T-helper 2 cell treated with Interferon-gamma antibody and Interleukin-4, amounts not matched to agents 5 μg/mL and 100 μg/mL, for 36 hours (primary cell): ENCODE measurements at places on chromosomes 1 and 21.
A peak's percentile ranks its signal among the peaks of the same experiment; 100 is the strongest.

- peaks cover 53% of the 10 kb centered on the region for H3K36me3 ChIP-seq
- no peak overlapping the region for H3K27ac ChIP-seq
- no peak for DNase-seq
Measured at GRCh38 chr1:119732465-119733168, 20.9 kb downstream of the PHGDH start.

DNA sequence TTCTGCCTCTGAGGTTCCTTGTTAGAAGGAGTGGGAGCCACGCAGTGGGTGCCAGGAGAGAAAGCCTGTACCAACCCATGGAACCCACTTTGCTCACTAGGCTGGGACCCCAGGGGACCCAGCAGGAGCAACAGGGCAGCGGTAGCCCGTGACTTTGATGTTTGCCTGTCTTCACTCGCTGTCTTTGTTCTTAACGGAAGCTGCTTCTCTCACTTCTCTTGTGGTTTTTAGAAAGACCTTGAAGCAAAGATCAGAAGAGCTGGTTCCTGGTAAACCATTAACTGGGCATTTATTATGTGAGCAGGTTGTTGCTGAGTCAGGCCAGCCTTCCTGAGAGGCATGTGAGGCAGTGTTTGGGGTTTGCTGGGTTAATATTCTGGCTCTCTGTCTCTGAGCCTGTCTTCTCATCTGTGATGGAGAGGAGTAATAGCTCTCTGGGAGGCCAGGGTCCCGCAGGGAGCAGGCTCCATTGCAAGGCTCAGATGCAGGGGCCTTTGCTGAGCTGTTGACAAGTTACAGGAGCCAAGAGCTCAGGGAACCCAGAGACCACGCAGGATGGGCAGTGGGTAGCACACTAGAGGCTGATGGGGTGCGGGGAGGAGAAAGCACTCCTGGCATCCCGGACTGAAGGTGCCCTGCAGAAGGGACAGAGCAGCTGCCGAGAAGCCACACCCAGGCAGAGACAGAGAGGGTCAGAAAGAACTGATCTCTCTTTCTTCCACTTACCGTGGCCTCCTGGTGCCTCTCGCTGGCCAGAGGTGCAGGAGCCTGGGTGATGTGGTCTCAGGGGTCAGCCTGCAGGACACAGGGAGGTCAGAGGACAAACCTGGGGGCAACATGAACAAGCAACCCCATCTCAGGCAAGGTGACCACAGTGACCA lies 367.5 kb upstream of the C1orf174 start:
- H3K27ac ChIP-seq: no peak overlapping the region
- H3K27me3 ChIP-seq: no peaks in the 10 kb centered on the region
- peaks cover 6% of the 10 kb centered on the region for H3K4me1 ChIP-seq

DNA sequence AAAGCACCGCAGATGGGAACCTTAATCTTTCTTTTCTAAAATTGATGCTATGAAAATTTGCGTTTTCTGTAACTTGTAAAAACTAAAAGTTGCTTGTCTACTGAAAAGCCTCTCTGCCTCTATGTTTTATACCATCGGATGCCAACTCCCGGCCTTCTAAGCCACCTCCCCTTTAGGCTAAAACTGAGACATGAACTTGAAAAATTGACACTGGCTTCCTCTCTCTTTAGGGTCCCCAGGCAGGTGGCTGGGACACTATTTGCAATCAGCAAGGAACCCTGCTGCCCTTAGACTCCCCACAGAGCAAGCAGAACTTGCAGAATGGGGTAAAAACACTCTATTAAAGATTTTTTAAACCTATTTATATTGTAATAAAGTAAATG lies 151.1 kb upstream of the CAMK1G start:
- no peak overlapping the region for H3K4me3 ChIP-seq
- H3K27ac ChIP-seq: no peak overlapping the region
- no peaks in the 10 kb centered on the region for H3K4me1 ChIP-seq
- no peaks in the 10 kb centered on the region for H3K36me3 ChIP-seq
- H3K27me3 ChIP-seq: peaks cover 7% of the 10 kb centered on the region
- no peak for DNase-seq

DNA sequence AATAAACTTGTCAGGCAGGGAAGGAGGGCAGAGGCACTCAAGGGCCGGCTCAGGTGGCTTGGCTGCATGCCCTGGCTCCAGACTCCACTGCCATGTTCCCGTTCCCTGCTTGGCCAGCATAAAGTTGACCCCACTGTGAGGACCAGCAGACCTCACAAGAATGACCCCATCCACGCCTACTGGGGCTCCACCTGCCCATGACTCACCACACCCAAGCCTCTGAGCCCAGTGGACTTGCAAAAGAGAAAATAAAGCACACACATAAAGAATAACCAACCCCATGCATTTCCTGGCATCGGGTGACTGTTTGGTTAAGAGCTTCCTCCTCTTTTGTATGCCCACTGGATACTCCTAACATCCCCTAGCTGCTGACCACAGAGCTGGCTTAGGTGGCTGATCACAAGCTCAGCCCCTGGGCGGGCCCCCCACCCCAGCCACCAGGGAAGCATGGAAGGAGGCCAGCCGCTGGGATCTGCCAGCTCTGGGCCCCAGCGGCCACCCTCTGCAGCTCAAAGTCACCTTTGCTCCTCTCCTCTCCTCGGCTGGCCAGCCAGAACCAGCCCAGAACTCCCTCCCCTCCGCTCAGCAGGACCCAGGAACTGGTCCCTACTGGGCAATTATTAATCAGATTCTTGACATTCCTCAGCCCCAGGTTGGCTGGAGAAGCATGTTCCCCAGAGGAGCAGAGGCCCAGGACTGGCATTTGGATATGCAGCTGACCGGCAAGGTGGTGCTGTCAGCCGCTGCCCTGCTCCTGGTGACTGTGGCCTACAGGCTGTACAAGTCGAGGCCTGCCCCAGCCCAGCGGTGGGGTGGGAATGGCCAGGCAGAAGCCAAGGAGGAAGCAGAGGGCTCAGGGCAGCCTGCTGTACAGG lies at the start of gene KLHDC7A:
Gene KLHDC7A (plus strand): TSS at position 616 of the 875 bp plus-strand sequence. CDS start 52 bp downstream, at position 668.
- peaks cover 2% of the 10 kb centered on the region for H3K27me3 ChIP-seq
- no peak for DNase-seq

DNA sequence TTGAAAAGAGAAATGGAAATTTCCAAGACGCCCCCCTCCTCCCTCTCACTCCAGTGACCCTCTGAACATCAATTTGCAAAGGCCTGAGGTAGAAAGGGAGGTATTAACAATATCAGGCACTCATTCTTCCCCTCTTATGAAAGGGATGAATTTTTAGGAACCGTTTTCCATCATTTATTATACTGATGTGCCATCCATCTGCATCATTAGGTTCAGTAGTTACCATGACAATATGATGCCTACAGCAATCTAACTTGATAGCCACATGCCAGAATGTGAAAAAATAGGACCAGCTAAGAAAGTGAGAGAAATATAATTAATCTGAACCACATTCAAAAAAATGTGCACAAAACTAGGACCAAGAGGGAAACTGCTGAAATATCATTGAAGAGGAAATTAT lies 40.9 kb downstream of the SEC16B start:
- no peak for DNase-seq
- H3K36me3 ChIP-seq: no peaks in the 10 kb centered on the region
- no peak overlapping the region for H3K27ac ChIP-seq
- no peak overlapping the region for H3K4me3 ChIP-seq

- H3K27me3 ChIP-seq: no peaks in the 10 kb centered on the region
- no peak for DNase-seq
Measured at GRCh38 chr1:230194525-230194924, 127.5 kb downstream of the GALNT2 start.

DNA sequence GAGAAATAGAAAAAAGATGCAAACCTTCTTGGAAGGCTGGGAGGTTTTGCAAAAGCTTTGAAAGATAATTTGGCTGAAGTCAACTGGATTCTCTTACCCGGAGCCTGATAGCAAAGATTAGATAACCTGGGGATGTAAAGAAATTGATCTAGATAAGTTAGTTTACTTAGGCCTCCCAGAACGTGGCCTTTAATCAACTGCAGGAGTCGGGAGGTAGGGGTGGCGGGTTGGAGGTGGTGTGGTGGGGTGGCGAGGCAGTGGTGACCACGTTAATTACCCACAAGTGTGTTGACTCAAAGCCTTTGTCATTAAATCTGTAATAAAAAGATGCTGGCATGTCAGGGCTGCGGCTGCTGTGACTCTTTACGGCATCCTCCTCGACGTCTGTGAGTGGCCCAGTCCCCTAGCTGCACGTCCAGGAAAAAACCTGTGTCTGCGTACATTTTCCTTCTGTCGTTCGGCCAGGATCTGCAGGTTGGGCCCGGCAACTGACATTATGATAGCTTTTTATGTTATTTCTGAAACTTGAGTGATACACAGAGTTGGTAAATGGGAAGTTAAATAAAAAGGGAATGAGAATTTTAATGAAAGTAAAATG lies 51.1 kb upstream of the B3GALT2 start:
- no peak overlapping the region for H3K4me3 ChIP-seq
- DNase-seq: no peak
- H3K27ac ChIP-seq: no peak overlapping the region
- H3K36me3 ChIP-seq: peaks cover 57% of the 10 kb centered on the region
- no peaks in the 10 kb centered on the region for H3K27me3 ChIP-seq
- peaks cover 24% of the 10 kb centered on the region for H3K4me1 ChIP-seq

DNA sequence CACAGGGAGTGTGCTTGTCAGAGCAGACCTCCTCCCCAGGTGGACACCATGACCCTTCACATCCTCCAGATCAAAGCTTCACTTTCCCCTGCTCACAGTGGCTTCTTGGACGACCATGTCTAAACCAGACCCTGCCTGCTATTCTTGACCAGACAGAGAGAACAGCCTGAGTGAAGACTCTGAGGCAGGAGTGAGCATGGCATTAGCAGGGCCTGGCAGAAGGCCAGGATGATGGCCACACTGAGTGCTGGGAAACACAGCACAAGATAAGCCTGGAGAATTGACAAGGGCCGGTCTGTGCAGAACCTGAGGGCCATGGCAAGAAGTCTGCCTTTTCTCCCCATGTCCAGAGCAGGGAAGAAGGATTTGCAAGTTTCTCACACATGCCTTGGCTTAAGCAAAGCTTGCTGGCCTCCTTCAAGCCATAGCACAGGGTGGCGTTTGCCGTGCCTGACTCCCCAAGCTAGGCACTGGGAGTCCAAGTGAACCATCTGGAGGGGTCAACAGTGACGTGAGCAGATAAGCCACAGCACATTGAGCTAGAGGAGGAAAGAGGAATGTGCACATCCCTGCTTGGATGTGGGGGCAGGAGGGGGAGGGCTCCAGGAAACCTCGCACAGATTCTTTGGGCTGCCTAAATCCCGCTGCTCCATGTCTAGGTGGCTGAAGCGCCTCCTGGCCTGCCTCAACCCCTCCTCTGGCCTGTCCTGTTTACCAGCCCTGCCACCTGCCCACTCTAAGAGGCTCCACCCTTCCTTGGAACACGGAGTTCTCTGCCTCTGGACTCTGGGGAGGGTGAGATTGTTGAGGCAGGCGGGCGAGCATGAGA lies 87.1 kb downstream of the CD58 start:
- no peaks in the 10 kb centered on the region for H3K36me3 ChIP-seq
- no peaks in the 10 kb centered on the region for H3K4me1 ChIP-seq
- no peak overlapping the region for H3K4me3 ChIP-seq
- DNase-seq: no peak
- H3K27ac ChIP-seq: no peak overlapping the region

DNA sequence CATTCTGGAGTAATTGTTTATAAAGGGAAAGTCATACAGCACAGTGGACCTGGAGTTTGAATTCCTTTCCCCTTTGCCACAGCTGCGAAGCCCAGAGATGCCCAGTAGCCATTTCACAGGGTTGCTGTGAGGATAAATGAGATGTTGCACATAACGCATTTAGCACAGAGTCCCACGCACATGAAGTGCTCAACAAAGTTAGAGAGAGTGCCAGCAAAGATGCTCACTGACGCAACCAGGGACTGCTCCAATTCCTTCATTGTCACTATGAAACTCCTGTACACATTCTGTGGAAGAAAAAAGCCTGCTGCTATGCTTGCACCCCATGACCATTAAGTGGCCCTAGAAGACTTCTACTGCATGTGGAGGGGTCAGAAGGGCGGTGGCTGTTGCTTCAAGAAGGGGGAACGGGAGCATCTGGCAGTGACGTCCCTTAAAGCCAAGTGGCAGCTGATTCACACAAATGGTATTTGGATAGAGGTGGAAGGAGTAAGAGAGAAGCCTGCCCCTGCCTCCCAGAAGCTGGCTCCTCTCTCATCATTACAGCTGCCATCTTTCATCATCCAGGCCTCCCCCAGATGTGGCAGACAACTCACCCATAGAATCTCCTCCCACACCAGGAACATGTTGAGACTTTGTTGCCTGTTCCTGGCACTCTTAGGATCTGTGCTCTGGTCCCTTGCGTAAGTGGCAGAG lies 26.5 kb upstream of the VAV3 start:
- DNase-seq: no peak
- no peak overlapping the region for H3K4me3 ChIP-seq
- H3K4me1 ChIP-seq: no peaks in the 10 kb centered on the region
- H3K36me3 ChIP-seq: no peaks in the 10 kb centered on the region

- H3K27ac ChIP-seq: no peak overlapping the region
- H3K36me3 ChIP-seq: no peaks in the 10 kb centered on the region
- H3K4me1 ChIP-seq: no peaks in the 10 kb centered on the region
Measured at GRCh38 chr1:14065486-14065885, 365.5 kb downstream of the PRDM2 start.

- DNase-seq: no peak
- H3K4me3 ChIP-seq: no peak overlapping the region
- no peak overlapping the region for H3K27ac ChIP-seq
- H3K4me1 ChIP-seq: no peaks in the 10 kb centered on the region
Measured at GRCh38 chr1:204307334-204307883, 52.3 kb downstream of the PLEKHA6 start.

DNA sequence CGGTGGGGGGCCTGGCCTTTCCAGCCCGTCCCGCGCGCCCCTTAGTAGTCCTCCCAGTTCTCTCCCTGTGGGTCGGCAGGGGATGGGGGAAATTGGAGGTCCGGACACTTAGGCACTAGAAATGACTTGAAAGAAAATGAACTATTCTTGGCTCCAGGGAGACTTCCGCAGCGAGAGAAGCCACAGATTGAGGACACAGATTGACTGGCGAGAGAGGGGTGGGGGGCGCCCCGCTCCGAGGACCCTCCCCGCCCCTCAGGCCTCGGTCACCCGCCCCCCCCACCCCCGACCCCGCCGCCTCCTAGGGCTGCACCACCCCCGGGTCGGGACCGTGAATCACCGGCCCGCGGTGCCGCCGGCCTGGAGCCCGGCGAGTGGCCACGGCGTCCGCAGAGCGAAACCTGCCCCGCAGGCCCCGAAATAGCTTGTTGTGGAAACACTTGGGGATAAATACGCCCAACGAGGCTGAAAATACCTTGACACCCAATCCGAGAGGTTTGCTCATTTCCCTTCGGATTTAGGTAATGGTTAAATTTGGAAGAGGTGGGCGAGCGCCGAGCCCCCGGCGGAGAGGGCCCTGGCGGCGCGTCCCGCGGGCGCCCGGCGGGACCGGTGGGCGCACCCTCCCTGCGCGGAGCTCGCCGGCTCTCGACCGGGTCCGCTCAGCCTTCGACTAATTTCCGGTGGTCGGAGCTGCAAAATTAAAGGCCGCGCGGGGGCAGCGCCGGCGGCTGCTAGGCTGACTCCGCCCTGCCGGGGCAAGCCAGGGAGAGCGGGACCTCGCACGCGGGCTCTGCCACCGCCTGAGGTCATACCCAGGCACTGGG lies at the start of gene GFI1:
Gene GFI1 (minus strand): TSS at position 675 of the 827 bp plus-strand sequence. CDS start 3,438 bp downstream, outside the sequence.
- H3K27me3 ChIP-seq: no peaks in the 10 kb centered on the region
- peak; percentile 90 for DNase-seq
- H3K4me3 ChIP-seq: peak within 1 kb of the TSS; percentile 94
- H3K27ac ChIP-seq: peak within 1 kb of the TSS; percentile 98
